Type B pancreatic cell (in vitro differentiated cells): ENCODE measurements at places on chromosomes 5 and 9. TPM values are rescaled to one million over a fixed set of nuclear protein-coding genes. Genes with fewer than 3 reads are reported as not detected.

- DNase-seq = no peak
Measured at GRCh38 chr5:175652741-175653663, 4.9 kb upstream of the HRH2 start.

GRCh38 chr5:126233256-126233655, 190.0 kb upstream of the GRAMD2B start:
- DNase-seq = no peak

DNA sequence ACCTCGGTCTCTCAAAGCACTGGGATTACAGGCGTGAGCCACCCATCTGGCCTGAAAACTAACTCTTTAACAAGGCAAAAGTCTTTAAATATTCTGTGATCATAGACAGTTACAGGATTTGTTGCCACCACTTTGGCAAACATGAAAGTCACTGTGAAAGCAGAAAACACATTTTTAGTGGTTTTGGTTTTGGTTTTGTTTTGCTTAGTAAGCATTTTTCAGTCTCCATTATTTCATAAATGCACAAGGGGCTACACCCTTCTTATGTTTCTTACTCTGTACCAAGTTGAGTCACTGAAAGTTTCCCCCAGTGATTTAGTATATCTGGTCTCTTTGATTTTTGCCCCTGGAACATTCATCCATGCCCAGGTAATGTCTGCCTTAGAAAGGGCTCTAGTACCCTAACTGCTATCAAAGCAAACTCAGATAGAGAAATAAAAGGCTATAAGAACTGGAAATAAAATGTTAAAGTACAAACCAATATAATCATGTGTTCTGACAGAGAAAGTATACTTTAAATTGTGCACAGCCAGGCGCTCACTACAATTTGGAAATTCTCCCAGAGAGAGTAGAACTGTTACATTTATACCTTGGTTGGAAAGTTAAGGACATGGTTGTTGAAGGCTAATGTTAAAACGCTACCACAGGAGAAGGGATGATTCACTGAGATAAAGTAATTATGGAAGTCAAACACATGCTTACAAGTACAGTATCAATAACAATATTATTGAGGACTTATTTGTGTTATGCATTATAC, 1022.5 kb upstream of the DMAC1 start:
- DNase-seq = no peak

DNA sequence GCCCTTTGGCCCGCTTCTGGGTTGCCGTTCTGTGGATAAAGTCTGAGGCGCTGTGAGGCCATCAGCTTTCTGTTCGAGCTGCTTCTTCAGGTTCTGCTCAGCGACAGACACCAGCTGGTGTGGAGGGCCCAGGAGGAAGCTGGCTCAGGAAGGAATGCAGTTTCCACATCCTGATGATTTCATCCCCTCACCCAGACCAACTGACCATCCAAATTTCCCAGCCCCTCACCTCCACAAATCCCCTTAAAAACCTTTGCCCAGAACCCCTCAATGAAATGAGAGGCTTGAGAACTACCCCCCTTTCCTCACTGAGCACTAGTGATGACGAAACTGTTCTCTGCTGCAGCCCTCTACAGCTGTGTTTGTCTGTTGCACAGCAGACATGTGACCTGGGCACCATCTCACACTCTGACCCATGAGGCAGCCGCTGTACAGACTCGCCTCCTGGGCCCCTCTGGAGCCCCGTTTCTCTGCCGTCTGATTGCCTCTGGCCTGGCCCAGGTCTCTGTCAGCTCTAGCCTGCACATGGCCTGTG, 45.4 kb downstream of the SPATA31C2 start:
- no peak for DNase-seq

The LMX1B gene
- 13.6 and 33.6 TPM in 2 replicates for total RNA-seq
